ENCODE measurements at places on chromosomes 3 and 15.

GRCh38 chr3:12486916-12487315 lies 2.6 kb downstream of the TSEN2 start:
- no peak for DNase-seq

DNA sequence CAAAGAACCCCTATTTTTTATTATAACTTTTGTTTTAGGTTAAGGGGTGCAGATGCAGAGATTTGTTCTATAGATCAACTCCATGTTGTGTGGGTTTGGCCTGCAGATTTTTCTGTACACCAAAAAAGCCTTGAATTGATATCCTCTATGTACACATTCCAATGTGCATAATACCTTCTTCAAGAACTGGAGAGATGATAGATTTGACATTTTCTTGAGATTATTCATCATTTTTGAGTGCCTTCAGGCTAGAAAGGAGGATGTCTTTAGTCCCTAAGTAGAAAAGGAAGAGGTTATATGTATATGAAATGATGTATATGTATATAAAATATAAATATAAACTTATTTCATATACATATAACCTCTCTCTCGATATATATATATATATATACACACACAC lies 1190.0 kb upstream of the ALCAM start:
- DNase-seq, result no peak

GRCh38 chr3:13088028-13089006 lies 15.1 kb upstream of the IQSEC1 start:
- DNase-seq, result no peak

DNA sequence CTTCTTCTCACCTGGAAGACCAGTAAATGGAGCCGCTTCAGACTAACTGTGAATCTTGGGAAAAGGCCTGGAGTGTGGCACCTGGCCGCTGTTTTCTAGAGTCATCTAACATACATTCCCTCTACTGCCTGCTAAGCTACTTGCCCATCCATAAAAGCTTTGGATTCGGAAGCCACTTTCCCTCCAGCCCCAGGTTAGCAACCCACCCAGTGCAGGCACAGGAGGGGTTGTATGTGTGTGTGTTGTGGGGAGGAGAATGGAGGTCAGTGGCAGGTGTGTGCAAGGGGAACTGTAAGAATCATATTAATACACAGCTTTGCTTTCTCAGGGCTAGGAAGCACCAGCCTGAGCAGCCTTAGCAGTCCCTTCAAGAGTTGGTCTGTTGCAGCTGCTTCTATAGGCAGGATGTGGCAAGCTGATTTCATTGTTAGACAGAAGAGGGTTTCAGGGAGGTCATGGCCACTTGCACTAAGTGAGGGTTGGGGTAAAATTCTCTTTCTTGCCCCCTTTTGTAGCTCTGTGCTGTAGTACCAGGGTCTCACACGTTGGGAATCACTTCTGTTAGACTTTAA lies 8.9 kb downstream of the NSUN3 start:
- DNase-seq, result no peak

GRCh38 chr15:43132830-43133429 lies 456 bp upstream of the TMEM62 start:
- DNase-seq, result no peak

- DNase-seq, result no peak
Measured at GRCh38 chr3:9088441-9089353, 125.4 kb upstream of the RAD18 start.

GRCh38 chr3:29949940-29950616 lies 656.3 kb upstream of the TGFBR2 start:
- DNase-seq, result no peak

DNA sequence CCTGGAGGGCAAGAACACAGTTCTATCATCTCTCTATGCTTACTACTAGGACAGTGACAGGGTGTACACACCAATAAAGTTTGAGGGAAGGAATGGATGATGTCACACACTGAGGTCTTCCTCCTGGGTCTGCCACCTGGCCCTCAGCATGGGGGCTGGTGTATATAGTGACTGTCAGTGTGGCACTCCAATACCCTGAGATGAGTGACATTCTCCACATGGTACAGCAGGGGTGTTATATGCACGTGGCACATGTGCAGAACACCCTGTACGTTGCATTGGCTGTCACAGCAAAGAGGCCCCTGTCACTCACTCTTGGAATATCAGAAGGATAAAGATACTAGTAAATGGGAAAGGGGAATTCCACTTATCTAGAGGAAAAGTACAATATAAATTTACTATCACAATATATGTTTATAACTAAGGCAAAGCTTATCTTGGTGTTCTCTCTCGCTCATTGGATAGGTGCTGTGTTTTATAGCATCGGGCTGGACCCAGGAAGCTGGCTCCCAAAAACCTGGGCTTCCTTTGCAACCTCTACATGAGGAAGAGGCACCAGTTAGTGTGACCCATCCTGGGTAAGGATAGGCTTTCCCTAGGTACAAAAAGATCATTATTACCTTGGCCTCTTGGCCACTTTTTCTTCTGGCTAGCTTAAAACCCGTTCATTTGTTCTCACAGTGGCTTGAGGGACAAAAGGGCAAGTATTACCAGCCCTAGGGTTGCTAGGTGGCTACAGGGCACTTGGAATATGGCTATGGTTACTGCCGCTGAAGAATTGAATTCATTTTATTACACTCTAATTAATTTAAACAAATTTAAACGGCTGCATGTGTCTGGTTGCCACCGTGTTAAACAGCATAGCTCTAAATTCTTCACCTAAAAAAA lies 54.8 kb upstream of the HES1 start:
- no peak for DNase-seq
